MCF 10A (cell line): ENCODE measurements at places on chromosomes 2 and 18. TPM values are rescaled to one million over a fixed set of nuclear protein-coding genes. Genes with fewer than 3 reads are reported as not detected.

The ORMDL1 gene
- 83.0 and 85.1 TPM in 2 replicates for total RNA-seq

The C2orf72 gene
- total RNA-seq: not detected in 2 replicates

The EFR3B gene
- total RNA-seq: 0.09 and 0.10 TPM in 2 replicates

The SLC23A3 gene
- 1.7 and 2.6 TPM in 2 replicates for total RNA-seq

The SH2D6 gene
- 0.84 and 2.2 TPM in 2 replicates for total RNA-seq

The IL36G gene
- total RNA-seq: not detected in 2 replicates

The PTH2R gene
- total RNA-seq: not detected in 2 replicates

The DYSF gene
- total RNA-seq: 2.0 and 2.1 TPM in 2 replicates

The POTEI gene
- total RNA-seq: not detected in 2 replicates

- DNase-seq: no peak
Measured at GRCh38 chr2:203584784-203585183, 49.7 kb upstream of the RAPH1 start.

- DNase-seq: no peak
Measured at GRCh38 chr18:44974174-44974573, 293.5 kb downstream of the SETBP1 start.

DNA sequence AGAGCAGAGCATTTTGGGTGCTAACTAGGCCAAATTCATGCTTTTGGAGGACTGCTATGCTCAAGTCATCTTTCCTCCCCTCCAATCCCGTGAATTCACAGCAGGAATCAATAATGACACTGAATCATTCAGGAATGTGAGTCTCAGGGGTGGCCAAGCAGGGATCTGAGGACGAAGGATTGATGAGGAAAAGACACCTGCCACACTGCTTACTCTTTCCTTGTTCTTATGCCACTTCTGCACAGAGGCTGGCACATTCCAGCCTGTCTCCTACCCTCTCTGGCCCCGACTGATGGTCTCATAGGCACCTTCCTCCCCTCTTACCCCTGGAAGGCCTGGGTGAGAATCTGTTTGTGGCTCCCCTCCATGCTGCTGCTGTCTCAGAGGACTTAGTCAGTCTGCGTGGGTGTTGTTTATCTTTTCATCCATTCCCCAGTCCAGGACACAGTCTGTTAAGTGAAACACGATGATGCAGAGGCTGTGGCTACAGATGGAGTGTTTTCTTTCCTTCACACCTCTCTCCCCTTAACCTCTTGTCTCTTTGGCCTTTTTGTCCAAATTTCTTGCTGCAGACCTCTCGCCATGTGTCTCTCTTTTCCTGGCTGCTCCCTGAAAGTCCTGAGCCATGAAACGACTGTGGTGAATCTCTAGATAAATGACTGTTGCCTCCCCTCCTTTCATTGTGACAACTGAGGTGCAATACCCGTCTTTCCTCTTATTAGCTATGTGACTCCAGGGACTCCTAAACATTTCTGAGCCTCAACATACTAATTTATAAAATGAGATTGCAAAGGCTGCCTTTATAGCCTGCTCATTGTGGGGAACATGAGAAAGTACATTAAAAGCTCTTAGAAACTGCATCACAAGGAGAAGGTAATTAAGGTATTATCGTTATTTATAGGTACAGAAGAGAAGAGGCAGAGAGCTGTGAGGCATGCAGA is 86.9 kb downstream of the RDH14 start:
- DNase-seq: peak; percentile 62

GRCh38 chr2:72041638-72042111 is 106.0 kb downstream of the CYP26B1 start:
- DNase-seq: peak; percentile 91

DNA sequence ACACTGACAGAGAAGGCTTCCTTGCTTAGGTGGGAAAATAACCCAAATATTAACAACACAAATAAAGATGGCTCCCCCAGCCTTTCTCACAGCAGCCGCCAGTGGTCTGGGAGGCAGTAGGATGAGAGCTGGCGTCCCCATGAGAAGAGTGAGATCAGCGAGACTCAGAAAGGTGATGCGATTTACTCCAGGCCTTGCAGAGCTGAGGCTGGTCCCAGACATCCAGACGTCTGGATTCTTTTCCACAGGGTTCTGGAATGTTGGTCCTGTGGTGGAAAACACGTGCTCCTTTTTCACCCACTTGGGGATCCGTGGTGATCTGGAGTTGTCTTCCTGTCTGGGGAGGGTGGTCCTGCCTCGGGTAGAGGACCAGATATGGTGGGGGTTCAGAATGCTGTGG is 190.6 kb downstream of the CTIF start:
- DNase-seq: no peak

DNA sequence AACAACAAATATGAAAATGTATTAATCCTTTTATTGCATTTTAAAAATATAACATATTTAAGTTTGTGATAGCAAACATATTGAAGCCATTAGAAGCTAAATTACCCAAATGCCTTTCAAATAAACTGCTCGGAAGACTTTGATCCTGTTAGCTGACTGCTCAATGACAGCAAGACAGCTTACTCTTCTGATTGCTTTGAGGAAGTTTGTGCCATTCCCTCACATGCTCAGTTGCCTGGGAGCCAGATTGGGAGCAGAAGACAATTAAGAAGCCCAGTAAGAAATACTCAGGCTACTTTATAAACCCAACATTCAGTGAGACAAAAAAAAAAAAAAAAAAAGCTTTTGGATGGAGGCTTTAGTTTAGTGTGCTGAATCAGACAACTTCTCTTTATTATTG is 407.1 kb upstream of the SOX11 start:
- DNase-seq: no peak

DNA sequence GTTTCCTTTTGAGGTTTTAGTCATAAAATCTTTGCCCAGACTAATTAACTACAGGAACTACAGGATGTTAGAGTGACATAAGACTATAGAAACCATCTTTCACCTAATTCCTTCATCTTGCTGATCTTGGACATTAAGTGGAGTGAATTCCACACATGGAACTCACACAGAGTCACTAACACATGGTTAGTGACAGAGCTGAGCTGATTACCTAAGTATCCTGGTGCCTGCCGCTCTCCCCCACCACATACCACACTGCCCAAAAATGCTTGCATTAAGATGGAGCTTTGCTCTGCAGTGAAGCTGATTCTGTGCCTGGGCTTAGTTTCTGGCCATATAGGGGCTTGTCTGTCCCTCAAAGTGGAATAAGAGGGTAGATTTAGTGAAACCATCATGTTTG is 332.9 kb upstream of the NT5C1B start:
- DNase-seq: no peak

GRCh38 chr2:118723394-118723793 is 124.1 kb downstream of the EN1 start:
- DNase-seq: peak; percentile 55

DNA sequence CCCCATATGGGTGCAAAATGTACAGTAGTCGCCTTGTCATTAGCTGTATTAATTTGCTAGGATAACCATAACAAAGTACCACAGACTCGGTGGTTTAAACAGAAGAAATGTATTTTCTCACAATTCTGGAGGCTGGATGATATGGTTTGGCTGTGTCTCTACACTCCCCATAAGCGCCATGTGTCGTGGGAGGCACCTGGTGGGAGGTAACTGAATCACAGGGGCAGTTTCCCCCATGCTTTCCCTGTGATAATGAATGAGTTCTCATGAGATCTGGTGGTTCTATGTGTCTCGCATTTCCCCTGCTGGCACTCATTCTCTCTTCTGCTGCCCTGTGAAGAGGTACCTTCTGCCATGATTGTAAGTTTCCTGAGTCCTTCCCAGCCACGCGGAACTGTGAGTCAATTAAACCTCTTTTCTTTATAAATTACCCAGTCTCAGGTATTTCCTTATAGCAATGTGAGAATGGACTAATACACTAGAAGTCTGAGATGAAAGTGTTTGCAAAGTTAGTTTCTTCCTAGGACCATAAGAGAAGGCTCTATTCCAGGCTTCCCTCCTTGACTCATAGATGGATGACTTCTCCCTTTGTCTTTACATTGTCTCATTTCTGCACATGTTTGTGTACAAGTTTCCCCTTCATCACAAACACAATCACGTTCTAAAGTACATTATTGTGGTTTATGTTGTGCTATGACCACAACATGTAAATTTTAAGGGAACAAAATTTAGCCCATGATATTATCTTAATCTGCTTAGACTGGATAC is 1442.6 kb downstream of the SUCLG1 start:
- no peak for DNase-seq

GRCh38 chr2:58336416-58336815 is 95.3 kb upstream of the FANCL start:
- no peak for DNase-seq

GRCh38 chr2:239670463-239671120 is 269.8 kb upstream of the HDAC4 start:
- DNase-seq: no peak

DNA sequence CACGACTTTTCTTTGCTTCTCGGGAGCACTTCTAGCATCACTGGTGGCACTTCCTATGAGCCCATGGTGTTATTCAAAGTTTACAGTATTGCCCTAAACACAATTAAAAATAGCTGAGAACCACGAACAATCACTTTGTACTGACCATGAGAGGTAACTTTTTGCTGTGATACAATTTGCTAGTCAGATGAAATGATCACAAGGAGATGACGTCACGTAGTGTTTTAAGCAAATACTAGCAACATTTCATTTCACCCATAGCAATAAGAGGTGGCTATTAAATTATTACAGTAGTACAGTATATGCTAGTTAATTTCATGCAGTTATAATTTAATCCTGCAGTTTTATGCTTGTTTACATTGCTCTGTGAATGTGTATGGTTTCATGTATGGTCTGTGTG is 108.9 kb upstream of the DOK6 start:
- no peak for DNase-seq

GRCh38 chr2:161250864-161251436 is 57.3 kb upstream of the PSMD14 start:
- DNase-seq: peak; percentile 75

DNA sequence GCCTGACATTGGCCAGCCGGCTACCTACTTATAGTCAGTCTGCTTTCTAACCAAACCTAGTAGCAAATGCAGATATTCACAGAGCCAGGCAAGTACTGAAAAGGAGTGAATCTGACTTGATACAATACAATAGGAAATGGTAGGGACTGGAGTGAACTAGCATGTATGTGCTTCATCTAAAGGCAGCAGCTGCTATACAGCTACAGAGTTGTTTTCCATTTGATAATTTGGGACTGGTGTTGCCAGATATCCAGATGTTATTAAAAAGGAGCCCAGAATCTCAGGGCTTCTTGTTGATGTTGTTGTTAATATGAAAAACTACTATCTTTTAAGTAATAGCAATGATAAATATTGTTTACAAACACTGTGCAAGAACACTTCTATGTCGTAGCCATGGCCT is 159.4 kb downstream of the BABAM2 start:
- no peak for DNase-seq

GRCh38 chr2:45042401-45042800 is 33.1 kb upstream of the SIX2 start:
- no peak for DNase-seq

GRCh38 chr2:207883002-207883780 is 113.5 kb upstream of the FZD5 start:
- no peak for DNase-seq

GRCh38 chr2:160660741-160661140 is 167.1 kb upstream of the RBMS1 start:
- no peak for DNase-seq

DNA sequence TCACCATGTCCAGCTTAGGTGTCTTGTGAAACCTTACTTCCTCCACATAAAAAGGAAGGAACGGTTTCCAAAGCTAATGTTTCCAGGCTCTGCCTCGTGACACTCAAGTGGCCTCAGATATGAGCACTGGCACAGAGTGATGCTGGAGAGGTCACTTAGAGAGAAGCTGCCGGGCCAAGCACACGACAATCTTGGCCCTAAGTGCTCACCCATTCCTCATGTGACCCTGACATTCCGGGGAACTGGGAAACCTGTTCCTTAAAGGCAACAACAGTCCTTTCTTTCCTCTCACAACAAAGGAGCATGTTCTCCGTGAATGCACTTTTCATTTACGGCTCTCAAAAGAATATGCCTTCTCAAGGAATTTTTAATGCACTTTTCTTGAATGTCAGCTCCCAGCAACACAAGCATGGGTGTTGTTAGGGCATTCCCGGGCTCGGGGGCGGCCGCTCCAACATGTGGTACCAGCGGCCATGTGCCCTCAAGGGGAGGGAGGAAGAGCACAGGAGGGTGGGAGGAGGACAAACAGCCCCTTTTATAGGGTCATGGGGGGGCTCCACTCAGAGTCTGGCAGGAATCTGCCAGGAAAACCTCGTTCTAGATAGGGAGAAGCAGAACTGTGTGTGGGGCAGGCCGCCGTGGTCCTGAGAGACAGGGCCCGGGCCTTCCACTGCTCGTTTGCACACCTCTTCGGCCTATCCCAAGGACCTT is 118.6 kb downstream of the MBP start:
- no peak for DNase-seq

DNA sequence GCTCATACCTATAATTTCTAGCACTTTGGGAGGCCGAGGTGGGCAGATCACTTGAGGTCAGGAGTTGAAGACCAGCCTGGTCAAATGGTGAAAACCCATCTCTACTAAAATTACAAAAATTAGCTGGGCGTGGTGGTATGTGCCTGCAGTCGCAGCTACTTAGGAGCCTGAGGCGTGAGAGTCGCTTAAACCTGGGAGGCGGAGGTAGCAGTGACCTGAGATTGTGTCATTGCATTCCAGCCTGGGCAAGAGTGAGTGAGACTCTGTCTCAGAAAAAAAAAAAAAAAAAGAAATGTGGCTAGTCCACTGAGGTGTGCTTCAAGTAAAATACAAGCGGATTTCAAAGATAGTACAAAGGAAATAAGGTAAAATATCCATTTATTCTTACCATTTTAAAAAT is 46.2 kb downstream of the RBKS start:
- no peak for DNase-seq

GRCh38 chr2:71802556-71802955 is 345.1 kb downstream of the CYP26B1 start:
- DNase-seq: no peak

DNA sequence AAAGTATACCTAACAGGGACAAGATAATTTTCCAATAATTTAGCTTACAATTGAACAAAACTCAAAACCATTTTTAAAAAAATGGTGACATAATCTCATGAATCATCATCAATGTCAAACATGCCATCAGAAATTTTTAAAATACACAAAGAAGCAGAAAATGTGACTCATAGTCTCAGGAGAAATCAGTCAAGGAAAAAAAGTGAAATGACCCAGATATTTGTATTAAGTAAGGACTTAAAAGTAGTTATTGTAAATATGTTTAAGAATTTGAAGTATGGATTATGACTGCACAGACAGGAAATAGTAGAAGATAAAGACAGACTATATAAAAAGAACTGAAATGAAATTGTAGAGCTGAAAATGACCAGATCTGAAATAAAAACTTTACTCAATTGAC is 473.9 kb upstream of the SYT4 start:
- DNase-seq: peak; percentile 4

GRCh38 chr2:102585847-102586404 is 33.4 kb upstream of the SLC9A2 start:
- peak; percentile 57 for DNase-seq

GRCh38 chr2:176174382-176174823 is 14.1 kb upstream of the HOXD1 start:
- no peak for DNase-seq
